ENCODE measurements at places on chromosomes 11 and 22. TPM values are rescaled to one million over a fixed set of nuclear protein-coding genes. Genes with fewer than 3 reads are reported as not detected.

DNA sequence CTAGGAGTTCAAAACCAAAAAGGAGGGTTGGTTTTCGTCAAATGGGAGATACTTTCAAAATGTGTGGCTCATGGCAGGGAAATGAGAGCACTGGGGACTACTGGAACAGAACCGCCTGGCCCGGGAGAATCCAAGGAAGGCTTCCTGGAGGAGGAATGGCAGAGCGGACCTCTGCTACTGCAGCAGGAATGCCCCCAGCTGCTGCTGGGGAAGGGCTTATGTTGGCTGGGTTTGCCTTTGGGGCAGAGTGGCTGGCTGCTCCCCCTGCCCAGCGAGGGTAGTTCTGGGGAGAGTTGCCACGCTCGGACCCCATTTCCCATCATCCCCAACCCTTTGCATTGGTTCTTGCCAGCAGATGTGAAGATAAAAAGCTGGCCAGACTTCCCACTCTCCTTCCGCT is 10.6 kb upstream of the APOBEC3A start:
- no peaks in the 10 kb centered on the region for H3K36me3 ChIP-seq
- no peak overlapping the region for H3K4me3 ChIP-seq
- DNase-seq, result no peak
- peaks cover 11% of the 10 kb centered on the region for H3K27me3 ChIP-seq
- H3K4me1 ChIP-seq, result peaks cover 39% of the 10 kb centered on the region

The OR10G4 gene
- not detected for total RNA-seq

DNA sequence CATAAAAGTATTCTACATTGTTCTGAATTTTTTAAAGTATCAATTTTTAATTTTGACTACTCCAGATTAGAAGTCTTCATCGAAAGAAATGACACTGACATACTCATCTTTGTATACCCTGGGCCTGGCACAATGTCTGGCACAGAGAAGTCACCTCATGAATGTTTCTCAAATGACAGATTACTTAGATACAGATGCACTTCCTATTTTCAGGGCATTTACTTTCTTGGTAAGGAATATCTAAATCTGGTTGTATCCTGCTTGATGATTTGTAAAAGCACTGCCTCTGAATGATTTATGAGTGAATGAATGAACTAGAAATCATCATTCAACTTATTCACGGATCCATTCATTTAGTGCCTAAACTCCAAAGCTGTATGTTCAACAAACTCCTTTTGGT is 1784.7 kb downstream of the LRRC4C start:
- H3K4me1 ChIP-seq, result no peaks in the 10 kb centered on the region
- no peak overlapping the region for H3K27ac ChIP-seq
- DNase-seq, result no peak

DNA sequence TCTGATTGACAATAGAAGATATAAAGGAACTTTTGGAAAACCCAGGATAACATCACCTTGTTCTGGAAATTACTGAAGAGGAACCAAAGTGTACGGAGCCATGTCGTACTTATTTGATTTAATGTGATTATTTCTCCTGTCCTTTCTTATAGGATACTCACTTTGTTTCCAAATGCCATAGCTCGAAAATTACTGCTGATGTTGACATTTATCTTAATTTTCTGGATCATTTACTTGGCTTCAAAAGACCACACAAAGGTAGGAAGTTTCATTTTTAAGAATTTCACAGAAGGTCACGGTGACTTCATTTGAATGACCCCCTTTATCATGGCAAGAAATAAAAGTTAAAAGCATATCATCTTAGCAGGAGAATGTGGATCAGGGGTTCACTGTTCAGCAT is 1.2 kb downstream of the NXPE2 start:
- no peak overlapping the region for H3K27ac ChIP-seq
- H3K4me3 ChIP-seq, result no peak overlapping the region
- no peaks in the 10 kb centered on the region for H3K36me3 ChIP-seq
- DNase-seq, result no peak
- no peaks in the 10 kb centered on the region for H3K4me1 ChIP-seq

The WBP2NL gene
- 2.3 TPM for total RNA-seq

- H3K27ac ChIP-seq, result no peak overlapping the region
- H3K27me3 ChIP-seq, result peaks cover 19% of the 10 kb centered on the region
- peaks cover 25% of the 10 kb centered on the region for H3K4me1 ChIP-seq
- peak overlapping the region; percentile 72 for H3K4me3 ChIP-seq
Measured at GRCh38 chr11:118606157-118606843, 1.1 kb upstream of the PHLDB1 start.

GRCh38 chr11:3892156-3892555 is 36.7 kb downstream of the STIM1 start:
- no peak overlapping the region for H3K4me3 ChIP-seq
- peaks cover 25% of the 10 kb centered on the region for H3K36me3 ChIP-seq
- peaks cover 53% of the 10 kb centered on the region for H3K4me1 ChIP-seq
- DNase-seq, result no peak
- H3K27ac ChIP-seq, result no peak overlapping the region

DNA sequence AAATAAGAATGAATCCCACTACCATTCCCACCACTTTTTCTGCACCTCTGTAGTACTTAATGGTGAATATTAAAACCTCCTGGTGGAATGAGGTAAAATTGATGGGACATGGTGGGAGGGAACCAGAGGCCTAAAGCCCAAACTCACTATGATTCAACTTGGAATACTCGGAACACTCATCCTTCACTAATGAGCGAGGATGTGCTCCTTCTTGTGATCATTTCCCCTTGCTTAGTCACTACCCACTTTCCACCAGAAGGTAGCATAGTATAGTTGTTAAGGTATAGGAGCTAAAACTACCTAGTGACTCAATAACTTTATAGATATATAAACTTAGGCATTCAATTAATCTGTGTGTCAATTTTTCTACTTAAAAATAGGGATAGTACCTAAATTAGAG is 728.9 kb downstream of the OPCML start:
- no peaks in the 10 kb centered on the region for H3K36me3 ChIP-seq
- no peaks in the 10 kb centered on the region for H3K27me3 ChIP-seq
- H3K4me1 ChIP-seq, result no peaks in the 10 kb centered on the region
- H3K27ac ChIP-seq, result no peak overlapping the region

- H3K4me3 ChIP-seq, result no peak overlapping the region
- no peak overlapping the region for H3K27ac ChIP-seq
- H3K27me3 ChIP-seq, result no peaks in the 10 kb centered on the region
Measured at GRCh38 chr11:56659755-56660154, 3.7 kb upstream of the OR5AR1 start.

DNA sequence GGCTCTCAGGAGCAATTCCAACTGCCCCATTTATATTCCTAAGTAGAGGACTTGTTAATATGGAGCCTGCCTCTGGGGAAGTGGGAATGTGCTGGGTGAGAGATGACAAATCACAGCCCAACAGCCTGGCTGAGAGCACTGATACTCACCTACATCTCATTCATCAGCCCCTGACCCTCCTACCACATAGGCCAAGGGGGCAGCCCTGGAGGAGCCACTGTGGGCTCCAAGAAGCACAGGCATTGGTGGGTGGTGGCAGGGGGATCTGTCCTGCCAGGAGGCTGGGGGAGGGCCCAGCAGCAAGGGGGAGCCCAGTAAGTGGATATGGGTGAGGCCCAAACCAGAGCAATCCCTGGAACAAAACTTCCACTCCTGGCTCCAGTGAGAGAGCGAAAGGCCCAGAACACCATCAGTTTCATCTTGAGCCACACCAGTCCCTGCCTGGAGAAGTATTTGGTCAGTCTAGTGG is 79.7 kb downstream of the BUD13 start:
- H3K4me1 ChIP-seq, result no peaks in the 10 kb centered on the region
- DNase-seq, result no peak
- H3K36me3 ChIP-seq, result no peaks in the 10 kb centered on the region
- peaks cover 4% of the 10 kb centered on the region for H3K27me3 ChIP-seq

GRCh38 chr11:12693094-12693478 is 18.9 kb downstream of the TEAD1 start:
- H3K4me1 ChIP-seq, result no peaks in the 10 kb centered on the region
- no peak overlapping the region for H3K27ac ChIP-seq
- no peak overlapping the region for H3K4me3 ChIP-seq

The ARHGAP32 gene
- total RNA-seq, result 6.2 TPM

The ROM1 gene
- 3.2 TPM for total RNA-seq

GRCh38 chr11:72307439-72307838 is 63.5 kb upstream of the PHOX2A start:
- H3K27ac ChIP-seq, result no peak overlapping the region
- no peaks in the 10 kb centered on the region for H3K4me1 ChIP-seq
- no peak overlapping the region for H3K4me3 ChIP-seq
- no peaks in the 10 kb centered on the region for H3K27me3 ChIP-seq
- H3K36me3 ChIP-seq, result peaks cover 7% of the 10 kb centered on the region

GRCh38 chr11:83571302-83571701 is 285.1 kb upstream of the CCDC90B start:
- H3K27me3 ChIP-seq, result no peaks in the 10 kb centered on the region
- no peak overlapping the region for H3K4me3 ChIP-seq
- no peak for DNase-seq
- no peaks in the 10 kb centered on the region for H3K4me1 ChIP-seq

GRCh38 chr11:63672936-63673539 is 1.9 kb upstream of the ATL3 start:
- peaks cover 13% of the 10 kb centered on the region for H3K36me3 ChIP-seq
- no peak overlapping the region for H3K27ac ChIP-seq
- peaks cover 5% of the 10 kb centered on the region for H3K27me3 ChIP-seq
- no peak for DNase-seq

GRCh38 chr22:28115426-28115825 is 196.4 kb upstream of the PITPNB start:
- H3K36me3 ChIP-seq, result no peaks in the 10 kb centered on the region
- no peak overlapping the region for H3K4me3 ChIP-seq
- no peaks in the 10 kb centered on the region for H3K4me1 ChIP-seq
- H3K27me3 ChIP-seq, result no peaks in the 10 kb centered on the region

- no peak overlapping the region for H3K27ac ChIP-seq
- no peak overlapping the region for H3K4me3 ChIP-seq
- H3K27me3 ChIP-seq, result peaks cover 2% of the 10 kb centered on the region
- peaks cover 5% of the 10 kb centered on the region for H3K36me3 ChIP-seq
- no peak for DNase-seq
- peaks cover 4% of the 10 kb centered on the region for H3K4me1 ChIP-seq
Measured at GRCh38 chr11:128219731-128220120, 367.6 kb downstream of the ETS1 start.

- no peaks in the 10 kb centered on the region for H3K27me3 ChIP-seq
- H3K36me3 ChIP-seq, result peaks cover 12% of the 10 kb centered on the region
- no peak overlapping the region for H3K27ac ChIP-seq
- no peak for DNase-seq
- H3K4me3 ChIP-seq, result no peak overlapping the region
Measured at GRCh38 chr11:46710821-46711269, 8.2 kb upstream of the F2 start.

- DNase-seq, result no peak
- H3K27ac ChIP-seq, result no peak overlapping the region
- H3K4me1 ChIP-seq, result peaks cover 37% of the 10 kb centered on the region
- H3K27me3 ChIP-seq, result peaks cover 9% of the 10 kb centered on the region
- H3K4me3 ChIP-seq, result no peak overlapping the region
Measured at GRCh38 chr11:118054712-118055640, 21.9 kb upstream of the TMPRSS4 start.

DNA sequence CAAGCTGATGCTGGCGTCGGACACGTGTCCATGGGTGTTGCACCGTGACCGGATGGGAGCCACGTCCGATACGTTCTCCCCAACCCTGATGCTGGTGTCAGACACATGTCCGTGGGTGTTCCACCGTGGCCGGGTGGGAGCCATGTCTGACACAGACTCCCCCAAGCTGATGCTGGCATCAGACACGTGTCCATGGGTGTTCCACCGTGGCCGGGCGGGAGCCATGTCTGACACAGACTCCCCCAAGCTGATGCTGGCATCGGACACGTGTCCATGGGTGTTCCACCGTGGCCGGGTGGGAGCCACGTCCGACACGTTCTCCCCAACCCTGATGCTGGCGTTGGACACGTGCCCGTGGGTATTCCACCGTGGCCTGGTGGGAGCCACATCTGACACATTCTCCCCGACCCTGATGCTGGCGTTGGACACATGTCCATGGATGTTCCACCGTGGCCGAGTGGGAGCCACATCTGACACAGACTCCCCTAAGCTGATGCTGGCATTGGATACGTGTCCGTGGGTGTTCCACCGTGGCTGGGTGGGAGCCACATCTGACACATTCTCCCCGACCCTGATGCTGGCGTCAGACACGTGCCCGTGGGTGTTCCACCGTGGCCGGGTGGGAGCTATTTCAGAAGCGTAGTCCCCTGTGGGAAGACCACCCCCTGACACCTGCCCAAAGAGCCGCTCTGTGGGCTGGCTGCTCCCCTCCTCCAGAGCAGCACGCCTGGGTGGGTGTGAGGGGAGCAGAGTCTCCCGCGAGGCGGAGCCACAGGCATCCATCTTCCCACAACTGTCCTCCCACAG is 20.0 kb downstream of the SELENOO start:
- peaks cover 30% of the 10 kb centered on the region for H3K36me3 ChIP-seq
- H3K27me3 ChIP-seq, result no peaks in the 10 kb centered on the region
- H3K4me1 ChIP-seq, result no peaks in the 10 kb centered on the region
- no peak overlapping the region for H3K27ac ChIP-seq
- H3K4me3 ChIP-seq, result no peak overlapping the region

The TTC38 gene
- total RNA-seq, result 30.2 TPM

The RAG2 gene
- not detected for total RNA-seq

GRCh38 chr22:19478901-19479354 is at the start of gene UFD1:
Gene UFD1, minus strand, starts transcription at chr22:19479193. Its CDS starts 108 bp downstream, at chr22:19479085.
- peak within 1 kb of the TSS; percentile 99 for H3K27ac ChIP-seq
- H3K27me3 ChIP-seq, result no peaks in the 10 kb centered on the region
- peak; percentile 80 for DNase-seq
- H3K4me3 ChIP-seq, result peak within 1 kb of the TSS; percentile 97
- peaks cover 21% of the 10 kb centered on the region for H3K36me3 ChIP-seq

GRCh38 chr11:78497293-78497692 is 77.4 kb downstream of the NARS2 start:
- no peak overlapping the region for H3K4me3 ChIP-seq
- H3K27ac ChIP-seq, result no peak overlapping the region
- H3K36me3 ChIP-seq, result peaks cover 2% of the 10 kb centered on the region
- H3K27me3 ChIP-seq, result no peaks in the 10 kb centered on the region
- H3K4me1 ChIP-seq, result peaks cover 8% of the 10 kb centered on the region

The OR8G5 gene
- not detected for total RNA-seq

GRCh38 chr11:47514825-47515647 is 37.9 kb downstream of the CELF1 start:
- H3K4me1 ChIP-seq, result peaks cover 76% of the 10 kb centered on the region
- H3K36me3 ChIP-seq, result peaks cover 9% of the 10 kb centered on the region
- H3K27ac ChIP-seq, result peak overlapping the region; percentile 93
- H3K27me3 ChIP-seq, result no peaks in the 10 kb centered on the region
- no peak for DNase-seq
- H3K4me3 ChIP-seq, result peak overlapping the region; percentile 60

The LRRC10B gene
- total RNA-seq, result not detected

GRCh38 chr11:69366591-69366990 is 72.6 kb downstream of the MYEOV start:
- no peaks in the 10 kb centered on the region for H3K36me3 ChIP-seq
- H3K27me3 ChIP-seq, result peaks cover 9% of the 10 kb centered on the region
- no peak overlapping the region for H3K27ac ChIP-seq
- H3K4me1 ChIP-seq, result peaks cover 7% of the 10 kb centered on the region
- H3K4me3 ChIP-seq, result no peak overlapping the region
